Kidney (tissue), 22 donors: ENCODE measurements at places on chromosomes 6 and 20. TPM values are rescaled to one million over a fixed set of nuclear protein-coding genes. Genes with fewer than 3 reads are reported as not detected.

The PNLDC1 gene
- not detected for total RNA-seq

The LTA gene
- 0.35 TPM for total RNA-seq

The STXBP5 gene
- total RNA-seq = 13.6 TPM

The LPIN3 gene
- 31.6 TPM for total RNA-seq

DNA sequence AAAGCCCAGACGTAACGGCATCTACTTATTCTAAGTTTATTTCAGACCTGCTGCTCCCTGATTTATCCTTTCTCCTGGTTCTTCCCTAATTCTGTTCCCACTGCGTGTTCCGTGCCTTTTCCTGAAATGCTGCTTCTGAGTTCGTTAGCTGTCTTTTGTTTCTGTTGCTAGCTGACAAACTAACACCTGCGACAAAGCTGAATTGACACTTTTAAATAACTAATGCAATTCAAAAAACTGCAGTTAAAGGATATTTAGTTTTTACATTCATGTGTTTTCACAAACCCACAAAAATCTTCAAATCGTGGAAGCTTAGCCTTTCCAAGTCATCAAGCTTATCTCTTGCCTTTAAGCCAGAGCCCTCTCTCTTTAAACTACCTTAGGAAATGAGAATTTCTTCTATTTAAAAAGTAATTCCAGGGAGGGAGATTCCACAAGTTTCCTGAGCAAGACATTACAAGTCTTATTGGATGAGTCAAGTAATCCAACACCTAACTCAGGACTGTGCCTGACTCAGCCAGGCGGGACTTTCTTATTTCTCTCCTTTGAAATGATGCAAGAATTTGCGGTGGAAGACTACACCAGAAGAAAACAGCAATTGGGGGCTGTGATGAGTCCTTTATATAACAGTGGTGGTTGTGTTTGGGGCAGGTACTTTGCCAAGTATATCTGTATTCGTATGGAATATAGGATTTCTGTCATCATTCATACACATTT is 6.3 kb downstream of the ADTRP start:
- H3K27me3 ChIP-seq = no peaks in the 10 kb centered on the region
- no peaks in the 10 kb centered on the region for H3K36me3 ChIP-seq
- no peak overlapping the region for H3K4me3 ChIP-seq
- H3K4me1 ChIP-seq = no peaks in the 10 kb centered on the region
- H3K27ac ChIP-seq = no peak overlapping the region

DNA sequence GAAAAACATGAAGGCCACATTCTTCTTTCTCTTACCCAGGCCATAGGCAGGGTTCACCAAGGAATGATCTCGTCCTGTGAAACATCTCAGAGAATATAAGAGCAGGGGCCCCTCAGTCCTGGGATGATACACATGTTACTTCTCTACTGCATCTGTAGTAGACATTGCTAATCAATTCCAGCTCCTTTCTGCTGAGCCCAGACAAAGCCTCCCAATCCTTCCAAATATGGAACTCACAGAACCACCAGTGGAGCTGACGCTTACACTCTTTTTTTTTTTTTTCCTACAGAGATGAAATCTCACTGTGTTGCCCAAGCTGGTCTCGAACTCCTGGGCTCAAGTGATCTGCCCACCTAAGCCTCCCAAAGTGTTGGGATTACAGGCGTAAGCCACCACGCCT is 9.1 kb downstream of the SNTA1 start:
- H3K4me3 ChIP-seq = no peak overlapping the region
- no peaks in the 10 kb centered on the region for H3K4me1 ChIP-seq
- no peaks in the 10 kb centered on the region for H3K36me3 ChIP-seq

The GSTA1 gene
- 1.3 TPM for total RNA-seq

GRCh38 chr20:1190847-1191246 is 6.1 kb upstream of the TMEM74B start:
- peaks cover 3% of the 10 kb centered on the region for H3K27me3 ChIP-seq
- no peaks in the 10 kb centered on the region for H3K36me3 ChIP-seq
- no peak overlapping the region for H3K27ac ChIP-seq
- no peak overlapping the region for H3K4me3 ChIP-seq
- no peak for DNase-seq

The ANGPT4 gene
- total RNA-seq = 0.57 TPM

DNA sequence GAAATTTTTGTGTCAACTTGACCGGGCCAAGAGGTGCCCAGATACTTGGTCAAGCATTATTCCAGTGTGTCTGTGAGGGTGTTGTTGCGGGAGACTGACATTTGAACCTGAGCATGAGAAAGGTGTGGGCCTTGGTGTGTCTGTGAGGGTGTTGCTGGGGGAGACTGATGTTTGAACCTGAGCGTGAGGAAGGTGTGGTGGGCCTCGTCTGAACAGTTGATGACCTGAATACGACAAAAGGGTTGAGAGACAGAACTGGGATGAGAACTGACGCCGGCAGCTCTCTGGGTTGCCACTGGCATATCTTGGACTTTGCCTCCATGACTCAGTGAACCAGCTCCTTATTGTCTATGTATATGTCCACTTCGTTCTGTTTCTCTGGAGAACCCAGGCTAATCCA is 240.5 kb downstream of the ERMARD start:
- DNase-seq = no peak
- no peak overlapping the region for H3K4me3 ChIP-seq
- H3K36me3 ChIP-seq = no peaks in the 10 kb centered on the region

DNA sequence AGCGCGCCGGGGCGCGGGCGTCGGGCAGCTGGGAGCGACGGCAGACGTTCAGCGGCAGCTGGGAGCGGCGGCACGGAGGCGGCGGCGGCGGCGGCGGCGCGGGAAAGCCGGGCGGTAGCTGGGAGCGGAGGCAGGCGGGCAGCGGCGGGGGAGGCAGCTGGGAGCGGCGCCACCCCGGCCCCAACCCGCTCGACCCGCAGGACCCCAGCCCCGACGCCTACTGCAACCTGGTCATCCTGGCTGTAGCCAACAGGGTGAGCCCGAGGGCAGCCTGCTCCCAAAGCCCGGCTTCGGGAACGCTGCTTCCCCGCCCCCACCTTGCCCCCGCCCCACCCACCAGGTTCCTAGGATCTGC is 8.9 kb downstream of the CCM2L start:
- peaks cover 12% of the 10 kb centered on the region for H3K27me3 ChIP-seq
- no peak overlapping the region for H3K27ac ChIP-seq
- H3K4me1 ChIP-seq = no peaks in the 10 kb centered on the region

GRCh38 chr20:2051946-2052345 is 49.7 kb upstream of the STK35 start:
- no peaks in the 10 kb centered on the region for H3K27me3 ChIP-seq
- H3K36me3 ChIP-seq = no peaks in the 10 kb centered on the region
- DNase-seq = no peak
- H3K27ac ChIP-seq = no peak overlapping the region
- no peak overlapping the region for H3K4me3 ChIP-seq

GRCh38 chr6:92538275-92538674 is 881.1 kb downstream of the EPHA7 start:
- DNase-seq = no peak
- no peaks in the 10 kb centered on the region for H3K36me3 ChIP-seq
- H3K27me3 ChIP-seq = no peaks in the 10 kb centered on the region
- no peaks in the 10 kb centered on the region for H3K4me1 ChIP-seq
- H3K4me3 ChIP-seq = no peak overlapping the region
- H3K27ac ChIP-seq = no peak overlapping the region

DNA sequence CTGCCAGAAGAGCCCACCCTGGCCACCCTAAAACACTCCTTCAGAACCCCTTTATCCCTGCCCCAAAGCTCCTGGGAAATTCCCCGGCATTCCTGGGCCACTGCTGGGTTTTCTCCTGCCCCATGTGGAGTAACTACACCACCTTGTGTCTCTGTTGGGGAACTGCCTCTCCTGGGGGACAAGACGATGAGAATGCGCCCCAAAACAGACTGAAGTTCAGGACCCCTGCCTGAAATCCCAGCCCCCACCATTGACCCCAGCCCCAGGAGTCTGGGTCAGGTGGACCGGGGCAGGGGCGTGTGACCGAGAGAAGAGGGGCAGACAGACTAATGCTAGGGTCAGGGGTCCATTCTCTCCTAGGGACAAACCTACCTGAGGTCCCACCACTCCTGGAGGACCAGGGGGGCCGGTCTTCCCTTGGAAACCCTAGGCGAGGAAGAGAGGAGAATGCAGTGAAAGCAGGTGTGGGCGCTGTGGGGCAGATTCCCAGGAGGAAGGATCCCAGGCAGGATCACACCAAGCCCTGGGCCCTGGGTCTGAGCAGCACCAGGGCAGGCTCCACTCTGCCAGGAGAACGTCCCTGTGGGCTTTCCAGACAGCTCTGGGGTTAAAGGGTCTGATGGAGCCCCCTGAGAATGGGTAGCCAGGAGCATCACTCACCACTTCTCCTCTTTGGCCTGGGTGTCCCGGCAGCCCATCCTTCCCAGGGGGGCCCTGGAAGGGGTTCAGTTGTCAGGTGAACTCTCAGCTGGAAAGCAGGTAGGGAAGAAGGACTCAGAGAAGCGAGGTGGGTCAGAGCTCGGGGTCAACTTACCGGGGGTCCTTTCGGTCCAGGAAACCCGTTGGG is 19.4 kb downstream of the COL11A2 start:
- H3K27me3 ChIP-seq = no peaks in the 10 kb centered on the region
- no peak overlapping the region for H3K27ac ChIP-seq
- no peak overlapping the region for H3K4me3 ChIP-seq
- no peaks in the 10 kb centered on the region for H3K4me1 ChIP-seq
- DNase-seq = no peak

DNA sequence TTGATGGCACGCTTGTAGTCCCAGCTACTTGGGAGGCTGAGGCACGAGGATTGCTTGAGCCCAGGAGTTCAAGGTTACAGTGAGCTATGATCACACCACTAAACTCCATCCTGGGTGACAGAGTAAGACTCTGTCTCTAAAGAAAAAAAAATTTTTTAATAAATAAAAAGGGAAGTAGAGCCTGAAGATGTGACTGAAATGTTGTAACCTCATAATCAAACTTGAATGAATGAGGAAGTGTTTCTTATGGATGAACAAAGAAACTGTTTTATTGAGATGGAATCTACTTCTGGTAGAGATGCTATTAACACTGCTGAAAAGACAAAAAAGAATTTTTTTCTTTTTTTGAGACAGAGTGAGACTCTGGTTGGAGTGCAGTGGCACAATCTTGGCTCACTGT is 6.7 kb downstream of the MAK start:
- no peak overlapping the region for H3K4me3 ChIP-seq
- H3K4me1 ChIP-seq = no peaks in the 10 kb centered on the region

- H3K4me1 ChIP-seq = no peaks in the 10 kb centered on the region
- DNase-seq = no peak
- no peak overlapping the region for H3K4me3 ChIP-seq
- no peak overlapping the region for H3K27ac ChIP-seq
- H3K27me3 ChIP-seq = no peaks in the 10 kb centered on the region
- H3K36me3 ChIP-seq = no peaks in the 10 kb centered on the region
These were observed 49.9 kb downstream of the CNR1 start for GRCh38 chr6:88116276-88116675.

The HEY2 gene
- 10.7 TPM for total RNA-seq

DNA sequence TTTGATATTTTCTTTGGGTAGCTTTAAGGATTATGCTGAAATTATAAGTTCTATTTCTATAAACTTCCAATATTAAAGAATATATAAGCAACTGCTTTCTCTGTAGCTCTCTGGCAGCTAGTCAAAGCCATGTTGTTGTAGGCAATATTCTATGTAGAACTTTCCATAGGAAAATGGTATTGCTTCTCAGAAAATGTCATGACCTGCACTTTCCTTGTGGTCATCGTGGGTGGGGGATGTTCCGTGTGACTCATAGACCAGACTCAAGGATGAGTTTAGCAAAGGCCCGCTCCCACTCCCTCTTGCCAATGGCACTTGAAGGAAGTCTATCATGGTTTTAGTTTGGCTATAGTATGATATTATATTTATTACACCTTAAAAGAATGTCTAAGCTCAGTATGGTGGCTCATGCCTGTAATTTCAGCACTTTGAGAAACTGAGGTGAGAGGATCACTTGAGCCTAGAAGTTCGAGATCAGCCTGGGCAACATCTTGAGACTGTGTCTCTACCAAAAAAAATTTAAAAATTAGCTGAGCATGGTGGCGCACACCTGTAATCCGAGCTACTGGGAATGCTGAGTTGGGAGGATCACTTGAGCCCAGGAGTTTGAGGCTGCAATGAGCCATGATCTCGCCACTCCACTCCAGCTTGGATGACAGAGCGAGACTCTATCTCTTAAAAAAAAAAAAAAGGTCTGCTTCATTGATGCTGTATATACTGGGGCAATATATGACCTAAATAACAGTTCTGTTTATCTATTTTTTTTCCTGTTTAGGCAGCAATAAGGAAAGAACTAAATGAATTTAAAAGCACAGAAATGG is 36.6 kb upstream of the LTV1 start:
- H3K36me3 ChIP-seq = peaks cover 4% of the 10 kb centered on the region
- no peak for DNase-seq
- no peaks in the 10 kb centered on the region for H3K27me3 ChIP-seq
- no peak overlapping the region for H3K27ac ChIP-seq
- no peaks in the 10 kb centered on the region for H3K4me1 ChIP-seq

DNA sequence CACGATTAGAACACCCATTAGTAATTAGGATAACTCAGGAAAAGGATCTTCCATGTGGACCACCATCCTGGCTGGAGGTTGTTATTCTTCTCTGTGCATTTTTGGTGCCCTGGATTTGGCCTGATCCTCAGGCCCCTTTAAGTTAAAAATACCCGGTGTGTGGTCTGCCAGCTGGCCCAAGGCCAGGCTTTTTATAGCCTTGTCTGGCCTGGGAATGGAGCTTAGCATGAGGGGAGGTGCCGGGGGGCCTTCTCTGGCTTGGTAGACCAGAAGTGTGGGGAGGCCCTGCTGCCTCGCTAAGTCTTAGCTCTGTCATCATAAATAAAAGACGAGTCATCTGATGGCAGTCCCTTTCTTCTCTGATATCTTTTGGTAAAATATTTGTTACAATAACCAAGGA is 71.4 kb downstream of the ARID1B start:
- peaks cover 29% of the 10 kb centered on the region for H3K4me1 ChIP-seq
- no peaks in the 10 kb centered on the region for H3K36me3 ChIP-seq
- DNase-seq = no peak
- no peaks in the 10 kb centered on the region for H3K27me3 ChIP-seq
- no peak overlapping the region for H3K4me3 ChIP-seq
- no peak overlapping the region for H3K27ac ChIP-seq
